Anterior cingulate cortex (tissue), 58 donors: ENCODE measurements at places on chromosomes 1 and 21.
A peak's percentile ranks its signal among the peaks of the same experiment; 100 is the strongest.

DNA sequence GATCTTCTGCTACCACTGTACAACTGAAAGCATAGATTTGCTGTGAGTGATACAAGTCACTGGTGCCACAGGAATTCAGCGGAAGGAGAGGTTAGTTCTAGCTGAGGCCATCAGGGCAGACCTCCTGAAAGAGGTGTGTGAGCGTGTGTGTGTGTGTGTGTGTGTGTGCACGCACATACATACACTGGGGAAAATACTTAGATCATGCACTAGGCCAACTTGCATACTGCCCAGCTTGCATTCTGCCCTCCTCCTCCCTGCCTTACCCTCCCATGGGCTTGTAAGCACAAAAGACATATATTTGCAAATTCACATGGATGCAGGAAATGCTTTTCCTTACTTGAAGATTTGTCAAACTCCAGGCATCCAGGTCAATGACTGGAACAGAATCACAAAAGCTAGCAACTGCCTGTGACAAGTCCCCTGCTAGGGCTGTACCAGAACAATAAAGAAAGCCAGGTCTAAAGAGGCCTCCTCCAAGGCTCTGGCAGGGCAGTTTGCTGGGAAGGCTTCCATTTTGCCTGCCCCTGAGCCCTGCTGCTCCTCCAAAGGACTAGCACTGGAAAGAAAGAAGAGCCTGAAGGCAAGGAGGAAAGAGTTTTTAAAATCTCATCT is 23.2 kb downstream of the PLEKHA6 start:
- DNase-seq, result no peak

DNA sequence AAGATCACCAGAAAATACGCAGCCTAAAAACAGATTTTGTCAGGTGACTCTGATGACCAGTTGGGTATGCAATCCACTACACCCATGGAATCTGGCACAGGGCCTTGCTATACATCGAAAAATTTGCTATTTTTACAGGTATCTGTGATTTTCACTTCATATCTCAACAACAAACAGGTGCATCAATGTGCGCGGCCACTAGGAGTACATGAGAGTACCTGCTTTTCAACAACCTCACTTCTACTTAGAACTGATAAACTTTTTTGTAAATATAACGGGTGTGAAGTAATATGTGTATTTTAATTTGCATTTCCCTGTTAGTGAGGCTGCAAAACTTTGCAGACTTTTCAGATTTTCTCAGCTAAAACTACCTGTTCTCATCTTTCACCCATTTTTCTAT is 80.8 kb downstream of the SLC45A1 start:
- no peak for DNase-seq

DNA sequence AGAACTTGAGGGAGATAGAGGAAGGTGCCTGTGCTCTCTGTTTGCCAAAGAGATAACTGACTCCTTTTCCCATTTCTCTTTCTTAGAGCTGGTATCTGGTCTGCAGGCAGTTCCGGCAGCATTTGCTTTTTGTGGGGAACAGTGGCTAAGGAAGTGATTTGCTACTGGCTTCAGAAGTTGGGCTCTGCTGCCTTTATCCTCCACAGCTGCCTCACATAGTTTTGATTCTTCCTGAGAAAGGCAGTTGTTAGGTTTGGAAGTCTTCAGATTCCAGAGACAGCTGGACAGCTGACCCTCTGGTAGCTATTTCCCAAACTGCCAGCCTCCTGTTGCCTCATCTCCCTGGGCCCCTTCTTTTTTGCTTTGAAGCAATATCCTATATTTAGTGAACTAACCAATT is 62.6 kb upstream of the MACF1 start:
- DNase-seq, result no peak

- no peak for DNase-seq
Observed at GRCh38 chr1:27135541-27136235, 19.2 kb downstream of the SLC9A1 start.

DNA sequence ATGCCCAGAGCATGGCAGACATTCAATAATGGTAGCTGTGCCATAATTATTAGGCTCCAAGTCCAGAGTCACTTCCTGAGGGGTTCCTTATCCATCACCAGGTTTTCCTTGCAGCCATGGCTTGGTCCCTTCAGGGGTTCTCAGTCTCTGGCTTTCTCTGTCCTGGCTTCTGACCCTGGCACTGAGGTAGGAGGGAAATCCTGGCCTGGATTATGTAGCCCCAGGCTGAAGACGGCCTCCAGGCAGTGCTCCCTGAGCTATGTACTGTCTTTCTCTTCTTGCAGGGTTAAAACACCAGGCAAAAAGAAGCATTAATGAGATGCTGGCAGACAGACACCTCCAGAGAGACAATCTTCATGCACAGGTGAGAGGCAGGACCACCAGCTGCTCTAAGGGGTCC is 9.5 kb upstream of the PADI3 start:
- peak; percentile 10 for DNase-seq

DNA sequence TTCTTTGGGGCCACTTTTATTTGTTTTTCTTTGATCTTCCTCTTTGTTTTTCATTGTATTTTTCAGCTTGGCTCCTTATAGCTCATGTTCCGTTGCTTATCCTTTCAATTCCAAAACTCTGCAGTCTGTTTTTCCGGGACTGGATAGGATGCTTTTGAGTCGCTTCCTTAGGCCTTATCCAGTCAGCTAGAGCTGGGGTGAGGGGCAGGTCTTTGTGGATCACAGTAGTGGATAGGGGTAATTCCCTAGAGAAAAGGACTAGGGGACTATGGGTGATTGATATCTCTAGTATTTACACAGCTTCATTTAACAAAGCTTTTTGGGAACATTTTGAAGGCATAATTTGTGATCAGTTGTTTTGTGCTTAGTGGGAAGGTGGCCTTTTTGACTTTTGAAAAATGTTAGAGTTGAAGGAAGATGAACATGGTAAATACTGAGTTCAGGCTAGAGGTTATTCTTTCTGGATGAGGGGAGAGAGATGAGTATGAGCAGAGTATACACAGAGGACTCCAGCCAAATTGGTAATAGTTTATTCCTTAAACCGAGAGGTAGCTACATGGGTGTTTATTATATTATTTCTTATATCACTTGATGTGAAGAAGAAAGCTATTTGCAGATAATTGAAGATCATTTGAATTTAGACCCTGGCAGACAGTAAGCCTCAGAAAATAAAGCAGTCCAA is 22.5 kb downstream of the CEP350 start:
- no peak for DNase-seq

GRCh38 chr1:12007204-12007603 is 12.1 kb upstream of the MIIP start:
- DNase-seq, result no peak

GRCh38 chr21:31326522-31327242 is 17.4 kb downstream of the TIAM1 start:
- DNase-seq, result no peak

DNA sequence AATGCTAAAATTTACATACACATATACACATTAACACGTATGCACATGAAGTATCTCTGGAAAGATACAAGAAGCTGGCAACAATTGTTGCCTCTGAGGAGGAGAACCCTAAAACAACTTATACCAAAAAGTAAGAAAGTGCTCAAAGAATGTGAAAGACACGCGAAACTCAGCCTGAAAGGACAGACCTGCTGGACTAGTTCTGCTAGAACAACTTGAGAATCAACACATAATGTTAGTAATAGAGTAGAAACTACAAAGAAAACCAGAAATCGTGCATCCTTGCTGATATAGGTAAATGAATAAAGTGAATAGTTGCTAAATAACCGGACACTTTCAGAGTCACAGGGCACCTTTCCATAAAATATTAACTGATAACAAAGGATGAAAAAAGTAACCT is 242.5 kb downstream of the RERE start:
- no peak for DNase-seq
